GM06990 (cell line): ENCODE measurements at places on chromosomes 13 and 19.

GRCh38 chr13:49366841-49367240 lies 77.0 kb downstream of the CAB39L start:
- no peak for DNase-seq

GRCh38 chr13:32863596-32863995 lies 152.6 kb upstream of the KL start:
- DNase-seq, result no peak

DNA sequence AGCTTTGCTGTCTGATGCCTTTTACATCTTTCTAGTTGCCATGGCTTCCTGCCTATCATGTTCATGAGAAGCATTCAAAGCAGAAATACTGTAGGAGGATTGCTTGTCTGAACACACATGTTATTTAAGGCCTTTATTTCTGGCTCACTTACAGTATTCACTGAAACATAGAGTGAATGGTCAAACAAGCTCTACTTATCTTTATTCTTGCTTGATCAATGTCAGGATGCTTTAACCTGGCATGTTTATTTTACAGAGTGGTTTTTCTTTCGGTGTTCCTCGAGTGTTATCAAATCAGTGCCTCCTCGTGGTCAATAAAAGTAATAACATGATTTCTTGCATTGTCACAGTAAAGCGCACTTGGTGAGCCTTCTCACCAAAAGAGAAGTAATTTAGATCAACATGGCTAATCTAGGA lies 73.5 kb upstream of the PCDH17 start:
- DNase-seq, result no peak

DNA sequence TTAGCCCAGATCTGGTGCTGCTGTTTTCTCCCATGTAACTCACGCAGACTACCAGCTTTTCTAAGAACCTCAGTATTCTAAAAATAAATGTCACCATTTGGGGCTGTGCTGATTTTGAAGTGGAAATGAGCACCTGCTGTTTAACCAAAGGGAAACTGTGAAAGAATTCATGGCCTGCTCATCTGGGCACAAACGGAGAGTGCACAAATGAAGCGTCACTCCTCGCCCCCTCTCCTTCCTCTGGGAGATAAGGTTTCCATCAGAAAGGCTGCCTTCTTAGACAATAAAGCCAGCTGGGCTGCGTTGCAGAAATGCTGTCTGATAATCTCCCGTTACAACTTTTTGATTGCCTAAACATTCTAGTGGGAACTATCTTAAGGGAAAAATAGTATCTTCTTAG lies 73.7 kb upstream of the SLC15A1 start:
- no peak for DNase-seq

DNA sequence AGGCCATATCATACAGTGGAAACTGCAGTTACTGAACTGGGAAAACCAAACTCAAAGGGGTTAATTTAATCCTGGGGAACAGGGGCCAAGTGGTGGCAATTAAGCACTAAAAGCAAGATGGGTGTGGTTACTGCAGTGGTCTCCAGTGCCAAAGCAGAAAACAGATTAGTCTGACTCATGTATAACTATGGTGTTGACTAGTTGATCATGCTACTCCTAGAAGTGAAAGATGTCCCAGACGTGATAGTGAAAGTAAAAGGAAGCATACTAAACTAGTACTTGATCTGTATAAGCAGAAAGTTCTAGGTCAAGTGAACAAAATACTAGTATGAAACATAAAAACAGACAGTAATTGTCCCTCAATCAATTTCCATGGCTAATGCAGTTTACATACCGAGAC lies 360.0 kb upstream of the SLITRK5 start:
- DNase-seq, result no peak

DNA sequence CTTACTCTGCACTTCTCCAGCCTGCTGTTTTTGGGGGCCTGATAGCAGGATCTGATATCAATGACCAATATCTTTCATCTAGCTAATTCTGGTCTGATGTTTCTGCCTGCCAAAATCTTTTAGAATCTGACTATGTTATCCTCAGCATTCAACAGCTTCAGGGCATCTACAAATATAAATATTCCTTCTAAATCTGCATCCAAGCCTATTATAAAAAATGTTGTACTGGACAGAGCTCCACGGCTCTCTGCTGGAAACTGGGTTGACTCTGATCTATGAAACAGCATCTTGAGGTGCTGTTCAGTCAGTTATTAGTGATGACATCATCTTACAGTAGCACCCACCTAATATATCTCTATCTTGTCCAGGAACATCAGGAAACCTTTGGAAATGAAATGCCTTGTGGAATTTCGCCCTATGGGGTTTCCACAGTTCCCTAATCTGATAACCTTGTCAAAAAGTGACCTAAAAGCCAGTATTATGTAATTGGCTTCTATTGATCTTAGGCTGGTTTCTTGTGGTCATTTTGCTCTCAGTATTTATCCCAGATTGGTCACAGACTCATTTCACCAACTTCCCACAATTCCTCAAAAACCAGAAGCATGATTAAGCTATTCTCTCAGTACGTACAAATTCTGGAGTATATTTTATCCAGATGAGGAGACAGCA lies 33.0 kb downstream of the ERICH6B start:
- no peak for DNase-seq

- DNase-seq, result peak; percentile 25
Observed at GRCh38 chr19:51784922-51785690, 9.9 kb upstream of the FPR3 start.

DNA sequence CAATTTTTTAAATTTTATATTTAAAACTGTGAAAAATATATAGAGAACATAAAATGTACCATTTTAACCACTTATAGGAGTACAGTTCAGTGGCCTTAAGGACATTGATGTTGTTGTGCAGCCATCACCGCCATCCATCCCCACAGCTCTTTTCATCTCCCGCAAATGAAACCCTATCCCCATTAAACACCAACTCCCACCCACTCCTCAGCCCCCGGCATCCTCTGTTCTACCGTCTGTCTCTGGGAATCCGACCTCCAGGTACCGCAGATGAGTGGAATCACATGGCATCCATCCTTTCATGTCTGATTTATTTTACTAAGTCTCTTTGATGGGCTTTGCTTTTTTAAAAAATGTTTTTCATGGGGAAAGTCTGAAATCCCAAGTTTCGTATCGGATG lies 23.8 kb upstream of the SMIM17 start:
- no peak for DNase-seq

DNA sequence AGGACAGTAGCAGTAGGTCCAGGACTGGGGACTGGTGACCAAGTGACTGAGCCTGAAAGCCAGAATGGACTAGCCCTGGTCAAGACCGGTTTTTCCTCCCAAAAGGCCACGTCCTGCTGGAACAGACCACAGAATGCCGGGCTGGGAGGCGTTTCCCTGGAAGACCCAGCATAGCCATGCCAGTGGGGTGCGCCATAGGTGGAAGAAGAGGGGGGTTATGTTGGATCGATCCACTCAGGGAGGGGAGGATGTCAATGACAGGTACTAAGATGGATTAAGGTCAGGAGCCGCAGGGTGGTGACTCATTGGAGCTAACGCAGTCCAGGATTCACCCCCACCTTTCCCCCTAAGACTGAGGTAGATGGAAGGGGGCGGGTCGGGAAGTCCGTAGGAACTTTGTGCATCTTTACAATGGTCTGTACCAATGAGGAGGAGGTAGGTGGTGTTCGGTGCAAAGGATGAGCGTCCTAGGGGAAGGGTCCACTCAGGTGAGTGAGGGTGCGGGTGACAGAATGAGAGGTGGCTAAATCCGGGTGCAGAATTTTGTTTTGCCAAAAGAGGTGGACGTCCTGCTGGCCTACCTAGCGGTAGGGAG lies 21.0 kb downstream of the VASP start:
- no peak for DNase-seq

DNA sequence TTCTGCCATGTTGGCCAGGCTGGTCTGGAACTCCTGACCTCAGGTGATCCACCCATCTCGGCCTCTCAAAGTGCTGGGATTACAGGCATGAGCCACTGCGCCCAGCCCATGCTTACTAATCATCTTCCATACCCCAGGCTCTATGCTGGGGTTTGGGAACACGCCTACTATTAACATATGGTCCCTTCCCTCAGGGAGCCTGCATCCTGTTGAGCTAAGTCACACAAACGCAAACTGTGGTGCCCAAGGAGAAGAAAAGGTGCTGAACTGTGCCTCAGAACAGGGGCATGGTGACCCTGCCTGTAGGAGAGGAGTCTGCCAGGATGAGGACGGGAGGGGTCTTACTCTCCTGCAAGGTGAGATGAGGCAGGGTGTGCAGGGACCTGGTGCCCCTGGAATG lies 5.6 kb downstream of the MICOS13 start:
- no peak for DNase-seq

GRCh38 chr19:55131421-55131820 lies 14.0 kb upstream of the PPP1R12C start:
- no peak for DNase-seq

GRCh38 chr13:28423010-28423409 lies 71.9 kb downstream of the FLT1 start:
- DNase-seq, result peak; percentile 71

GRCh38 chr13:47853236-47853635 lies 147.8 kb downstream of the SUCLA2 start:
- DNase-seq, result no peak
